ENCODE measurements at places on chromosomes 5 and 9.

GRCh38 chr9:133275105-133276000, at the start of gene ABO:
TSS of gene ABO (minus strand) at chr9:133275201.
- no peak for DNase-seq

DNA sequence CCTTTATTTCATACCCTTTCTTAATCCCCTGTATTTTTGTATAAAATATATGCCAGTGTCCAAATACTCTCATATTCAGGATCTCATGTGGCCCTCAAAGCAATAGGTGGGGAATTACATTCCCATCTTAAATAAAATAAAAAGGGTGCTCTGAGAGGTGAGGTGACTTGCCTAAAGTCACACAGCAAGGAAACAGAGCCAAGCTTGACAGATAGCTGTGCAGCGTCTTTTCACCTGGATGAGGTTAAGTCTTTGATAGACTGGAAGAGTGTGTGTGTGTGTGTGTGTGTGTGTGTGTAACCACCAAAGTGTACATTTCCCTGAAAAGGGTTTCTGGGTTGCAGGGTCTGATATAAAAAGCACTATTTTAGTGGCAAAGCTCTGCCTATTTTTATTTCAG, 12.4 kb downstream of the MSX2 start:
- no peak for DNase-seq

GRCh38 chr5:14017904-14018303, 73.4 kb upstream of the DNAH5 start:
- DNase-seq = no peak

- DNase-seq = no peak
Observed at GRCh38 chr9:36936498-36936831, 97.6 kb downstream of the PAX5 start.

DNA sequence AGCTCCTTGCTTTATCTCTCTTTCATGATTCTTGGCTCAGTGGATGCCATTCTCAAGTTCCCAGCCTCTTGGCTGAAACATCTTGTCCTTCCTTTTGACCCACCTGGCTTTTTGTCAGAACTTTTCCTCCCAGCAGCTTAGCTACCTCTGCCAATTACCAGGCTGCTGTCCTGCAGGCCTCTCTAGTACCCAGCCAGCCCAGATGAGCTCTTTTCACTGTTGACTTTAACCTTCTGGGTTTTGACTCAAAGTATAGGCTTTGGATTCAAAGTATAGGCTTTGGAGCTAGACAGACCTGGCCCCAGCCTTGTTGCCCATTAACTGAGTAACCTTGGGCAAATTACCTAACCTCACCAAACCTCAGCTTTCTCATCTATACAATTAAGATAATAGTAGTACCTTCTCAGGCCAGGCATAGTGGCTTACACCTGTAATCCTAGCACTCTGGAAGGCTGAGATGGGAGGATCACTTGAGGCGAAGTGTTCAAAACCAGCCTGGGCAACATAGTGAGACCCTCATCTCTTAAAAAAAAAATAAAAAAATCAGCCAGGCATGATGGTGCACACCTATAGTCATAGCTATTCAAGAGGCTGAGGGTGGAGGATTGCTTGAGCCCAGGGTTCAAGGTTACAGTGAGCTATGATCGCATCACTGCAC, 6.6 kb upstream of the TMEFF1 start:
- no peak for DNase-seq

Data from activated naive CD4-positive, alpha-beta T cell (primary cell).